ENCODE measurements at places on chromosomes 7 and 10.

DNA sequence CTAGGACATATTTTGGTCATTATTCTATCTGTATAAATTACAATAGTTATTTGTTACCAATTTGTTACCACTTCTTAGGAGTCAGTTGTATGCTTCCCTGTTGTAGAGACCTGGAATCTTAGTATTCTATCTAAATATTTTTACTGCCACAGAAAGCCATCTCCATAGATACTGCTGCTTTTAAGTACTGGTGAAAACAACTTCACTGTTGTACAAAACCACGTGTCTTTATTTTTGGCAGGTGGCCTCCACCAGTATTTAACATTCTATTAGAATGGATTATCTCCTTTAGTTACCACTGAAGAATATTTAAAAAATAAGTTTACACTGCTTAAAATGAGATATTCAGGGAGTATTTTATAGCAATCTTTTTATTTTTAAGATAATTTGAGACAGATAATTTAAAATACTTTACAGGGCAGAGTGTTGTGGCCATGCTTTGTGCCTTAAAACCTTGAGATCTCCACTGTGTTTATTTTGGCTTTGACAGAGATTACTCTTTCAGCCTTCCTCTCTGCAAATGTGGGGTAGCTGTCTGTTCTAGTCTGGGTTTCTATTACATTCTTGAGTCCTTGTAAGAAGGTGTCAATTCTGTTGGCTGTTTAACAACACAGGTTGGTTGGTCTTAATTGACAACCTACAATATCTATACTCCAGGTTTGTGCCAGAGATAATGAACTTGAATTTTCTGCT lies 185.6 kb downstream of the LRRC4 start:
- no peak for DNase-seq

DNA sequence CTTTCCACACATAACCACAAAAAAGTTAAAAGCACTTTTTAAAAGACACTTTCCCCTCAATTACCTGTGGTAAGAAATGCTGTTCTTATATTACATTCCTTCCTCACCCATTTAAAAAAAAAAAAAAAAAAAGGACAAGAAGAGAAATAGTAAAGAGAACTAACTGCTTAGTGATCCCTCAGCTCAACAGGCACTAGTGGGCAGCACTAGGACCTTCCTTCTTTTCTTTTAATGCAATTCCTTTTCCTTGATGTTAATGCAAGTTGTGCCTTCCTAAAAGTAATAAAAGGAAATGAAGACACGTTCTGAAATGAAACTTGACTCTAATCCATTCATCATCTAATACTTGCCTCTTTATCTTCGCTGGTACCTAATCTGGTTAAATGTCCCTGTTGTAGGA lies 189.7 kb downstream of the TCF7L2 start:
- no peak for DNase-seq

DNA sequence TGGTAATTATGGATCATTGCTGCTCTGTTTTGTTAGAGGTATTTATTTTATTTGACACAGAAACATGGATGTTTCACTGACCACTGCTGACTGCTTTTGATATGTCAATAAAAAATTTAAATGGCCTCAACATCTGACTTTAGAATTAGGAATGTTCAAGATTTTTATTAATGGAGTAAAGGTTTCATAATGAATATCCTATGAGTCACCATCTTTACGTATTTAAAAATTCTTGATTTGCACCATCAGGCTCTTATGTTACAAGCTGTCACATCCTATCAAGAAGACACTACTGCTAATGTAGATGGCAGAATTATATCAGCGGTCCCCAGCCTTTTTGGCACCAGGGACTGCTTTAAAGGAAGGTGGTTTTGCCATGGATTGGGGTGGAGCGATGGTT lies 578.7 kb upstream of the NRP1 start:
- DNase-seq: no peak

- DNase-seq: no peak
These were observed 221.3 kb downstream of the SKIDA1 start for GRCh38 chr10:21304198-21304597.

- DNase-seq: peak; percentile 99
These were observed at the start of gene HYCC1 for GRCh38 chr7:23013715-23014649. HYCC1 (minus strand) TSS chr7:23014130; CDS start chr7:22991111, 23,019 bp downstream.

GRCh38 chr10:119742947-119743648 lies 17.2 kb downstream of the INPP5F start:
- no peak for DNase-seq

GRCh38 chr7:149225106-149225505 lies 14.3 kb upstream of the ZNF212 start:
- DNase-seq: no peak

DNA sequence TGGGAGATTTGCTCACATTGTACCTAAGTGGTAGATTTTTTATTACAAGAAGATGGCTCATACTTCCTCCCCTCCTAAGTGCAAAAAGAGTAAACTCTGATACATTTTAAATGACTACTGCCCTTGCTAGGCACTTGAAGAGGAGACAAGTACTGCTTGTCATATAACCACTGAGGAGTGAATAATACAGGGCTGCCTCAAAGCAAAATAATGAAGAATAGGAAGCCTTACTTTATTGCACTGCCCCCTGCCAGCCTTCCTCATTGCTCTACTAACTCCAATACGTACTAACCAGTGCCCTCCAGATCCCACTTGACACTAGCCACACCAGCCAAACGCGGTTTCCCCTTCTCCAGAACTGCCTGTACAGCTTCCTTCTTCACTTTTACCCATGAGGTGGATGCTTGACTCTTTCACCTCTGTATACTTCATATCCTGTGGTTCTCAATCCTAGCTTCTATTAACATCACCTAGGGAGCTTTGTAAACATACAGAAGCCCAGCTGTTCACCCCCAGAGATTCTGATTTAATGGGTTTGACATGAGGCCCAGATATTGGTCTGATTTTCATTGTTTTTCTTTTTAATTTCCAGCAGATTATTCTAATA lies 11.7 kb upstream of the MTERF1 start:
- DNase-seq: no peak

DNA sequence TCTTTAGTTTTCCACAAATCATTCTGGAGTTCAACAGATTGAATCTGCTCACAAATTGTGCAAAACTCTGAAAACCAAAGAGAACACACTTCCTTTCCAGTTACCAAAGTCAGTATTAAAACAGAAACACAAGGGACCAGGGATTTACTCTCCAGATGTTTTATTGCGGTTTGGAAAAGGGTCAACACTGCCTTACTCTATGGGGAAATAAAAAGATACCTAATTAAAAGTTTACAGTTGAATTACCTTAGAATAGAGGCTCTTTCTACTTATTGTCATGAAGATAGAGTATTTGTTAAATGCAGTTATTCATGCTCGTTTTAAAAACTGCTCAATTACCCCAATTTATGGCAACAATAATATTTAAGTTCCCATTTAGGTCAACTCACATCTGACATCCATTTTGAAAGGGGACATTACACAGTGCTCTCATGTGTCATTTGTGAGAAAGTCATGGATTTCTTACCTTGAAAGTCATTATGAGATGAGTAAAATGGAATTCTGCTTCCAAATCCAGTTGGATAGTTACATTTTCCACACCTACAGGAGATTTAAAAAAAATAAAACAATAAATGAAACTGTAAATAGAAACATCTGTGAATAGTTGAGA lies 8.4 kb downstream of the LAMB1 start:
- no peak for DNase-seq

GRCh38 chr7:139049111-139049510 lies 13.3 kb upstream of the ZC3HAV1L start:
- no peak for DNase-seq

- DNase-seq: no peak
These were observed 201.6 kb downstream of the IPMK start for GRCh38 chr10:58066126-58066525.

Data from activated CD4-positive, alpha-beta T cell treated with anti-CD3 and anti-CD28 coated beads, Interleukin-2, amount 50 U/mL, for 48 hours (primary cell).